ENCODE measurements at places on chromosomes 7 and 10.

DNA sequence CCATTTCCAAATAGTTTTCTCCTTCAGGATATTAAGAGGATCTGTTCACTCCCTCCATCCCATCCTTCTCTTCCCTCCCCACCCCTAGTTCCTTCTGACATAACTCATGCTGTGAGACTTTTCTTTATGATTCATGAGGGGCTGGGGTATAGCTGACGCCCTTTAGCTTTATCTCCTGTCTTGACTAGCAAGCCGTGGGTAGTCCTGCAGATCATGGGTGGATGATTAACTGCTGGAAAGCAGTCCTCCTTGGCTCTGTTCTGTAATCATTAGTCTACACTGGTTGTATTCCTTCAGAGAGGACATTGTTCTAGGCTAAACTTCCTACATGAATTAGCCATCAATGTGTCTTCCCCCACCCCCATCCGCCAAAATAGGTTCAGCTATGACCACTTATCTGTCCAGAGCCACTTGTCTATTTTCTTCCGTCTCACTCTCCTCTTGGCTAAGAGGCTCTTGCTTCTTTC, 135.4 kb downstream of the LRRC4 start:
- no peak for DNase-seq

DNA sequence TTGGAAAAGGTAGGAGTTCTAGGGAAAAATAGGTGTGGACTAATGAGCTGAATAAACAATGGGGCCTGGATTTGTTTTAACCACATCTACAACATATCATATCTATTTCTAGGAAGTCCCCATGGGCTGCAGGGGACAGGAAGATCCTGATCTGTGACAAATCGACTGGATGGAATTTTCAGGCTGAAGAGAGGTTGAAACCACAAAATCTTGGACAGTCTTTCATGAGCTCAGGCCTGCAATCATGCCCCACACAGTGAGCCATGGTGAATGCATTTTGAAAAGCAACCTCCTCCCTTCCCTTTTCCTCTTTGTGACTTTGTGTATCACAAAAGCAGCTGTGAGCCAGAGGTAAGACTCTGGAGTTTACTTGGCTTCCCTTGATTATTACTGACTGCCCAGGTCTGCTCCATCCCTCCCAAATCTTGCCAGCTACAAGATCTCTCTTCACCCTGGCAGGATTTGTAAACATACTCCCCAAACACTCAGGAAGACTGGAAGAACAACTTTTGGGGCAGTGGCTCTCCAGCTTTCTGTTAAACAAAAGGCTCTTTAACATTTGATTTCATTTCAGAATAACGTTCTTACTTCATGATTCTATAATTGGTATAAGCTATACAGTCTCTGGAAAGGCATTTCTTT, 66.4 kb downstream of the ASAH2B start:
- DNase-seq, result no peak

DNA sequence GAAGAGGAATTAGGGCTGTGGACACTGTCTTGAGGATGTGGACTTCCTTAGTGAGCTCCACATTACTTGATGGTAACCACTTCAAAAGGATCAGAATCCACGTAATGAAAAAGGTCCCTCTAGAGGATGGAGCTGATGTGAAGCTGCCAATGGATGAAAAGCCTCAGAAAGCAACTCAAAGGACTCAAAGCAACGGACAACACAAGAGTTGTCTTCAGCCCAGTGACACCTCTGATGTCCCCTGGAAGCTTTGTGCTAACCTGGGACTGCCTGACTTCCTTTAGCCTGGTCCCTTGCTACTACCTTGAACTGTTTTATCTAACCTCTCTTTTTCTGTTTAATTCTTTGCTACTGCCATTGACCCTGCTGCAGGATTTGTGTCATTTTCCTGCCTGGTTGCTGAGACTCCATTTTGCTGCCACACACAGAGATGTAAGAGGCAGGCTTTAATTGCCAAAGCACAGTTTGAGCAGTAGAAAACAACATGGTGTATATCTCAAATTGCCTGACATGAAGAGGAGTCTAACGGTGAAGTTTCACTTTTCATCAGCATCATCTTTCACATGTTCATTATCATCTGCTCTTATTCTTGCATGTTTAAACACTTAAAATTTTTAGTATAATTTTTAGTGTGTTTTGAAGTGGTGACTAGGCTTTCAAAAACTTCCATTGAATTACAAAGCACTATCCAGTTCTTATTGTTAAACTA, 11.1 kb upstream of the SGCE start:
- no peak for DNase-seq

- no peak for DNase-seq
Measured at GRCh38 chr7:130364451-130364850, 15.8 kb upstream of the CPA1 start.

DNA sequence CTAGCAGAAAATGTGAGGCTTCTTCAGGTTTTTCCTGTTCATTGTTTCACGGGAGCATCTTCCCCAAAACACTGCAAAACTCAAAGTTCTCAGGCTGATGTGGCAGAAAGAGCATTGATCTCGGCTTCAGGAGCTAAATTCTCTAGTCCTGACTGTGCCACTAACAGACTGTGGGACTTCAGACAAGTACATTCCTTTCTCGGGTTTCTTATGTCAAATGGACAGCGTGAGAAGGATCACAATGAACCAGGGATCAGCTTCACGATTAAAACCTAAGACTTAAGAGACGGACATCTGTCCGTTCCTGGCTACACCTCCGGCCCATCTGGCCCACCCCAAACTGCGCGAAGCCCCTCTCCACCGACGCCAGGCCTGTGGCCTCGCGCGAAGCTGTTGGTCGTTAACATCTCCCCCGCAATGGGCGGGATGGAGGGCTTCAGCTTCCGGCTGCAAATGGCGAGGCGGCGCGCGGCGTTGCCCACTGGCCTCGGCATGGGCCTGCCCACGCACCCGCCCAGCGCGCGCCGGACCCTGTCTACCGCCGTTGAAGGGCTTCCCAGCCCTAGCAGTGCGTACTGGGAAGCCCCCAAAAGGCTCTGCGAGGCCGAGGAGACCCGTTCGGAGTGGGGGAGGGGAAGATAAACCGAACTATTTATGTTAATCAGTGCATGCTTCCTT, 549 bp upstream of the DDX50 start:
- no peak for DNase-seq

- no peak for DNase-seq
Measured at GRCh38 chr7:84548366-84549365, 354.1 kb upstream of the SEMA3A start.

DNA sequence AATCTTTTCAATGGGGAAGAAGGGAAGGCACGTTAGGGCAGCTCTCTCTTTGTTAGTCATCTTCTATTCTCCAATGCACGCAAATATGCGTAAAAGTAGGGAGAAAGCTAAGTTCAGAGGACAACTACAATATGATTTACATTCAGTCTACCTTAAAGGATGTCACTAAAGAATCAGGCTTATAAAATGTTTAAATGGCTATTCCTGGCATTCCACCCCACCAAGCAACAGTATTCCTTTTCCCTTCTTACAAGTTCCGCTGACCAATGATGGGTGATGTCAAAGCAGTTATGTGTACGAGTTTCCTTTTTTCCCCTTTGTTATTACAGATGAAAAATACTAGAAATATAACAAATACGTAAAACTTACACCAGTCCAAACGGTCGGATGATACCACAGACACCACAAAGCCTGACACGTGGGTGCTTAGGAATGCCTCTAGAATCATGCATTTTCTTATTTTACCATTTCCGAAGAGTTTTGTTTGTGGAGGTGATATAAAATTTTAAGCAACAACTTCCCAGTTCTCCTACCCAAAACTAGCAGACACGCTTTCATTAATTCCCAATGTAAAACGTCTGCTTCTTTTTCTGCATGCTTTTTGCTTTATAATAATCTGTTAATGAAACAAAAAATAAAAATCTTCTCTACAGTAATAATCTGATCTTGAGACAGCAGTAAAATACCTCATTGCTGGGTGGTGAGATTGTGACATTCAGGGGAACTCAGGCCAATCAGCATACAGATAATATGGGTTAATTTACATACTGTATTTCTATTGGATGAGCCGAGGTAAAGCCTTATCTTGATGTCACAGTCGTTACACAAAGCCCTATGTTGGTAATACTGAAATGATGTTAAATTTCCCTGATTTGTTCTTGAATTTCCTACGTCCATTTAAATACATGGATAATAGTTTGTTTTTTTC, 708 bp upstream of the GPR85 start:
- no peak for DNase-seq
